ENCODE measurements at places on chromosomes 16 and 17.

- no peak for DNase-seq
These were observed 202.0 kb downstream of the C16orf78 start for GRCh38 chr16:49575346-49576172.

GRCh38 chr17:56804454-56804853 is 29.3 kb downstream of the C17orf67 start:
- no peak for DNase-seq

- DNase-seq, result no peak
These were observed 11.7 kb downstream of the LDHD start for GRCh38 chr16:75104836-75105235.

DNA sequence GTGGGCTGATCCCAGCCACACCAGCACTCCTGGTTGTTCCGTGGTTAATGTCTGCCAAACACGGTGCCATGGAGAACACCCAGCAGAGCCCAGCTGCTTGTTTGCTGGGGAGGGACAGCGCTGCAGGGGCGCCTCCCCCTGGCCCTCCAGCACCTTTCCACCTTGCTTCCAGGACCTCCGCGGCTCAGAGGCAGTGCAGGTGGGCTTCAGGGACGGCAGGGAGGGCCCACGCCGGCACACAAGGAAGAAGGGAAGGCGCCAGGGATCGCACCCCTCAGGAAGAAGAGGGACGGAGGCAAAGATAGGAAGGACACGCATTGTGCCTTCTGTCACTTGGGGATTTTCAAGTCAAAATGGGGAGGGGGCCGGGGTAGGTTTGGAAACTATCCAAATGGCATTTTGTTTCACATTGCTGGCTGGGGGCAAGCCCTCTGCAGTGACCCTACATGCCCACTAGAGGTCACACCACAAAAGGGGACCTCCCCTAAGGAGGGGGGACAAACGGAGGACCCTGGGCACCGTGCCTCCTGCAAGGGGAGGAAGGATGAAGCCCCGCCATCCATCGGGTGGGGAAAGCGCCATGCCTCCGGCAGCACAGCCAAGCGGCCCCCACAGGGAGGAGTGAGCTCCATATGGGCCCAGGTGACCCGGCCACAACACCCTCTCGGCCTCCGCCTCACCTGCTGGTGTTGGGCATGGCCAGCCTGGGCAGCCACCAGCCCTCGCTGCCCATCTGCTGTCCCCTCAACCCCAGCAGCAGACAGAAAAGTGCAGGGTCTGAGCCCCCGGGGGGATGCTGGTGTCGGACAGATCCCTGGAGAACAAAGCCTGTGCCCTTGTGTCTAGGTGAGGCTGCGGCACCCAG is 7.5 kb upstream of the C16orf95 start:
- DNase-seq, result peak; percentile 44

GRCh38 chr17:72618001-72618509 is 474.4 kb downstream of the SLC39A11 start:
- DNase-seq, result no peak

DNA sequence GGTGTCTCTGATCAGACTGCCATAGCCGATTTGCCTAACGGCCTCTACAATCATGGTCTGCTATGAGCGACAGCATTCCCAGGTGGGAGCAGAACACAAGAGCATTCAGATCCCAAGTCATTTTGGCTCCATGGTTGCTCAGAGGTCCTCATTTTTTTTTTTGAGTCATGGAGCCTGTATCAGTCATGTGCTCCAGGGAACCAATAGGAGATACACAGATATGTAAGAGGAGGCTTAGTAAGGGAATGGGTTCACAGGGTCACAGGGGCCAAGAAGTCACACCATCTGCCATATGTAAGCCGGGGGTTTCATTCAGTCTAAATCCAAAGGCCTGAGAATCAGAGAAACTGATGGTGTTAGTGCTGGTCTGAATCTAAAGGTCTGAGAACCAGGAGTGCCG is 36.8 kb downstream of the CPPED1 start:
- DNase-seq, result no peak

GRCh38 chr17:57928928-57929327 is 26.3 kb downstream of the CUEDC1 start:
- no peak for DNase-seq

DNA sequence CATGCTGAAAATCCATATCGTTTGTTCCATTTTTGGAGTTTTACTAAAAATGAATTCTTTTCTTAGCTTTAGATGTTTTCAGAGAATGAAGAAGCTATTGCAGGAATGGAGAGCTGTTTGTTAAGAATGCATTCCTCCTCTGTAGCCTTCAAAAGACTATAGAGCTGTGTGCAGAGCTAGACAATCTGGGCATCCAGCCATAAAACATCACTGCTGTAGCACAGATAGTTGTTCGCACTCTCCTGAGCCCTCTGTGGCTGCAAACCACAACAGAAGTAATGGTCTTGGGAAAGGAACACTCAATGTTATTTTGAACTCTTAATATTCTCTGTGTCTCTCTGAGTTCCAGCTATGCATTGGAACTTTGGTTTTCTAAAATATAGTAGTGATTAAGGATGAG is 4.9 kb downstream of the TNRC6C start:
- peak; percentile 90 for DNase-seq

GRCh38 chr17:68200689-68201417 is 47.0 kb upstream of the AMZ2 start:
- peak; percentile 73 for DNase-seq

GRCh38 chr17:44137891-44138709 is 3.6 kb upstream of the HROB start:
- peak; percentile 97 for DNase-seq

DNA sequence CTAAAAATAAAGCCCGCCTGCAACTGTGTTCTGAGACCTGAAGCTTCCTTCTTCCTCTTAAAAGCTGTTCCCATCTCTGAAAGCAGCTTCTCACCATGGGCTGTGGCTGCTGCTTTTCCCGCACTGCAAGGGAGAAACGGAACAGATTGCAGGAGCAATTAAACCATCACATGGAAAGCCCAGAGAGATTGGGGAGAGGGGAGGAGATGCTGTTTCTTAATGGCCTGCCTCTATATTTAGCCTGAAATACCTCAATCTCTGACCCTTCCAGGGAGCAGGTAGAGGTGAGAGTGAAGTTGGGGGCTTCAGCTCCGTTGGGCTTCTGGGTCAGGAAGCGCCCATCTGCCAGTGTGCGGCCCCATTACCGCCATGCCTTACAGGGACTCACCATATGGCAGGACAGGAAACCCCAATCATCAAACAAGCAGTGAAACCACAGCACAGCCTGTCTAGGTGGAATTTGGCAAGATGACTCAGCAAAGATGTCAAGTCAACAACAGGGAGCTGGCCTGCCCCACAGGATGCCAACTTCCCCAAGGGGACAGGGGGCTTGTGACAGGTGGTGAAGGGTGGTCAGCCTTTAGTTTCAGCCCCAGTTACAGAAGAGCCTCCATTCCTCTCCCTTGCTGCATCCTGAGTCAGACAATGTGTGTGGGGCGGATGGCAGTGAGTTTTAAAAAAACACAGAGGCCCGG is 286.6 kb upstream of the CCL2 start:
- no peak for DNase-seq

DNA sequence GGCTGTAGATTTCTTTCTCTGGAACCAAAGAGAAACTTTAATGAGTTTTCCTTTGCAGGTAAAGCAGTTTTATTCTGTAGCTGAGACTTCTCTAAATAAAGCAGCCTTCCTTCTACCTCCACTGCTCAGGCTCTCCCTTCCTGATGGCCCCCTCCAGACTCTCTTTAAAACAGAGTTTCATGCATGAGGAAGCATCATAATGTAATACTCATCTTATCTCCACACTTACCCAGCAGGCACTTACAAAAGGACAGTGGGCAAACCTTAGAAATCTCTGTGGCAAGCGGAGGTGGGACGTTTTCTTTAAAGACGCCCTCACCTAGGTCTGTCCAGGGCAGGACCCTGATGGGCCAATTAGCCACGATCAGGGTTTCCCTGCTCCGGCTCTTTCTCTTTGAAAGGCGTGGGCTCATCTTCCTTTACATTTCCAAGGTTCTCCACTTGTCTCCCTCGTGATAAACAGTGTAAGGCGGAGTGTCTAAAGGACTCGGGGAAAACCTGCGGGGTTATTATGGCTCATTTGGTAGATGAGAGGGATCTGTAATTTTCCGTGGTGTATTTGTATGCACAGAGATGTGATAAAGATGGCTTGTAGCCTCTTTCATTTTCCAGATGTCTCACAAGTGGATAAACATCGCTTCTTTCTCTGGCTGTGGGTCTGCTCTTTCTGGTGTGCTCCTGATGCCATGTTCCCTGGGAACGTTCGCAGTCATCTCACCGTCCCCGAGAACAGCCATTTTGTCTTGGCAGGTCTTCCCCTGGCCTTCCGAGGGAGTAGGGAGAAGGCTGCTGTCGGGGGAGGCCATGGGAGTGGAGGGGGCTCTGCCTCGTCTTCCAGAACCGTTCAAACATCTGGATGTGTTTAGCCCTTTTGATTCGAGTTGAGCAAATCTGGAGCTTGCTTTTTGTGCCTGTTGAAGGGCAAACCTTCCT is 239.0 kb downstream of the CCDC182 start:
- no peak for DNase-seq

GRCh38 chr17:82647593-82648164 is 565 bp downstream of the WDR45B start:
- DNase-seq, result peak; percentile 20

DNA sequence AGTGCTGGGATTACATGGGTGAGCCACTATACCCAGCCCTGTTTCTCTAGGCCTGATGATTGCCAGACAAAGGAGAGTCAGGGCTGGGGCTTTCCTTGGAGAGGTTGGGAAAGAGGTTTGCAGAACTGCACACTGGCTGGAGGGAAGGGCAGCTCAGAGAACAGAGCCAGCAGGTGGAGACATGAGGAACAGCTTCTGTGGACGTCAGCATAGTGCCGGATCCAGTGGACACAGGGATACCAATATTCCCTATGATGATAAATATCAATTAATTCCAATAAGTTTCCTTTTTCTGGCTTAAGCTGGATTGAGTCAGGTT is 43.2 kb upstream of the SCNN1B start:
- DNase-seq, result no peak

DNA sequence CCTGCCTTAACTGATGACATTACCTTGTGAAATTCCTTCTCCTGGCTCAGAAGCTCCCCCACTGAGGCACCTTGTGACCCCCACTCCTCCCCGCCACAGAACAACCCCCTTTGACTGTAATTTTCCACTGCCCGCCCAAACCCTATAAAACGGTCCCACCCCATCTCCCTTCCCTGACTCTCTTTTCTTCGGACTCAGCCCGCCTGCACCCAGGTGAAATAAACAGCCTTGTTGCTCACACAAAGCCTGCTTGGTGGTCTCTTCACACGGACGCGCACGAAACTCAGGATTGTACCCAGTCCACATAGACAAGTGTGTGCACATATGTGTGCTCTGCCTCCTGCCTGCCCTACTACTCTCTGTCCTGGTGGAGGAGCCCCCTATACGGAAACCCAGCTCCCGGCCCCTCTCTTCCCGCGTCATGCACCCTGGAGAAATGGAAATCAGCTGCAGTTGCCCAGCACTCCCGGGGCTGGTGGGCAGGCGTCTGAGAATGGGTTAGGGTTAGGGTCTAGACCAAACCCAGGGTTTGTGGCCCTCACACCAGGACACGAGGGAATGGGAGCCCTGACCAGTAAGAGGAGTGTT is 2.4 kb upstream of the RHBDF1 start:
- no peak for DNase-seq

- DNase-seq, result no peak
These were observed 152.7 kb upstream of the GNAO1 start for GRCh38 chr16:56038564-56039098.

GRCh38 chr17:13593757-13594156 is 8.0 kb downstream of the HS3ST3A1 start:
- DNase-seq, result peak; percentile 30

- DNase-seq, result peak; percentile 66
These were observed 17.1 kb upstream of the C17orf113 start for GRCh38 chr17:42067371-42068091.

DNA sequence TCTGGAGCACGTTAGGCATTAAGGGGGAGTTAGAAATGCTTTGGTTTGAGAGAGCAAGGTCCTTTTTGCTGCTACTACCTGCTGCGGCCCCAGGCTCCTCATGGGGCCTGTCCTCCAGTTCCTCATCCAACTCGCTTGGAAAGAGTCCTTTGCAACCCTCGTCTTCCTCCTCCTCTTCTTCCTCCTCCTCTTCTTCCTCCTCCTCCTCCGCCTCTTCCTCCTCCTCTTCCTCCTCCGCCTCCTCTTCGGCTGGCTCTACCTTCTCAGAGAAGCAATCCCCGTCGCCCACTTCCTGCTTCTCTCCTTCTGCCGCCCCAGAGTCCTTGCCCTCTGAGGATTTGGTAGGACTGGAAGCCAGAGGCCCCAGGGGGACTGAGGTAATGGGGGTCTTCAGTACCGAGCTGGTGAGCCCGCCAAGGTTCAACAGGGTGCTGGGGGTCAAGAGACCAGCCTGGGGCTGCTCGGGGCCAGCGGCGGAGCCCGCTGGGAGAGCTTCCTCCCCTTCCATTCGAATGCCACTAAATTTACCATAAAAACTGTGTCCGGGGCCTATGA is 89.3 kb downstream of the ZFHX3 start:
- no peak for DNase-seq

DNA sequence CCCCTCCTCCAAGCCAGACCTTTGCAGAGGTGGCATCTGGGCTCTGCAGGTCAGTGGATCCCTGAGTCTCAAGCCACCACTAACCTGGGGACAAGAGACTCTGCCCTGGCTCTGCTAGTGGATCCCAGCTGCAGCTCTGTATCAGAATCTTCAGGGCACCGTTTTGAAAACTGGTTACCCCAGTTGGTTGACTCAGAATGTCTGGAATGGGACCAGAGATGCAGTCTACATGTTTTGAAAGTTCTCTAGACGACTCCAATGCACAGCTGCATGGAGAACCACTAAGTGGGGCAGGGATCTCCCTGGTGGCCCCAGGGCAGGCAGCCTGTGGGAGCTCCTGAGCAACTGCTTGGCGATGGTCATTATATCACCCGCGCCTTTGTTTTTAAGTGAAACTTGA is 34.1 kb upstream of the ADORA2B start:
- DNase-seq, result peak; percentile 67

- DNase-seq, result peak; percentile 76
These were observed 15.9 kb upstream of the FBXO47 start for GRCh38 chr17:38982858-38983746.
